ENCODE measurements at places on chromosomes 7 and 10. TPM values are rescaled to one million over a fixed set of nuclear protein-coding genes. Genes with fewer than 3 reads are reported as not detected.

DNA sequence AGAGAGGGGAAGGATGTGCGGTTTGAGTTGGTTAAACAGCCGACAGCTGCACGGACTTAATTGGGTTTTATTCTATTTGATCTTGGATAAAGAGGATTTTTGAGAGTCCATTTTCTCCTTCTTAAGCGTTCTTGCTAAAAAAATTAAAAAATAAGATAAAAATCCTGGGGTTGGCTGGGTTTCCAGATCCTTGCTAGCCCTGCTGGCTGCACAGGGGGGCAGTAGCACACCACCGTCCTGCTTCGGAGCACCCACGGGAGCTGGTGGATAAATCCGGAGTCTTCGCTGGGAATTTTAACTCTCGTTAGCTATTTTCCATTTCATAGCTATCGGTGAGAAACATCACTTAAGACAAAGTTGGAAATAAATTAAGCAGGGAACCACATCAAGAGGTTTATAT is 792.0 kb downstream of the TYW1 start:
- no peak overlapping the region for H3K27ac ChIP-seq
- H3K4me3 ChIP-seq = no peak overlapping the region
- DNase-seq = no peak
- no peaks in the 10 kb centered on the region for H3K4me1 ChIP-seq
- H3K36me3 ChIP-seq = no peaks in the 10 kb centered on the region

GRCh38 chr7:113071465-113071864 is 15.2 kb downstream of the GPR85 start:
- no peak overlapping the region for H3K4me3 ChIP-seq
- DNase-seq = no peak
- no peaks in the 10 kb centered on the region for H3K27me3 ChIP-seq
- no peaks in the 10 kb centered on the region for H3K4me1 ChIP-seq
- H3K27ac ChIP-seq = no peak overlapping the region
- no peaks in the 10 kb centered on the region for H3K36me3 ChIP-seq

DNA sequence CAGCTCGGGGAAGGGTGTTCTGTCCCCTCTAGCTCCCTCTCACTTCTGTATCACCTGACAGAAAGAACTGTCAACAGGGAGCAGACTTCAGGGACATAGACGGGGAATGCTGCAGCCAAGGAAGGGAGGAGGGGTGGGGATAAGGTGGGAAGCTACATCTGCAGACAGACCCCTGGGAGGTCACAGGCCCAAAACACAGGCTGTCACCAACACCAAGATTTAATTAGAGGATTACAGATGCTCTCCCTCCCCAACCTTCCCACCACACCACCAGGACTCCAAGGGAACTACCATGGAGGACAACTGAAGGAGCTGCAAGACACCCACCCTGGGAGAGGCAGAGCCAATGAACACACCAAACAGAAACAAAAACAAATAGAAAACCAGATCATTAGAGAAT is 425.2 kb upstream of the VSTM2A start:
- H3K4me3 ChIP-seq = no peak overlapping the region
- H3K27me3 ChIP-seq = no peaks in the 10 kb centered on the region
- H3K4me1 ChIP-seq = no peaks in the 10 kb centered on the region
- H3K36me3 ChIP-seq = no peaks in the 10 kb centered on the region
- DNase-seq = no peak

- no peak for DNase-seq
- no peaks in the 10 kb centered on the region for H3K27me3 ChIP-seq
- H3K4me3 ChIP-seq = no peak overlapping the region
- no peak overlapping the region for H3K27ac ChIP-seq
- H3K4me1 ChIP-seq = no peaks in the 10 kb centered on the region
These were observed 96.6 kb upstream of the PTN start for GRCh38 chr7:137439829-137440825.

DNA sequence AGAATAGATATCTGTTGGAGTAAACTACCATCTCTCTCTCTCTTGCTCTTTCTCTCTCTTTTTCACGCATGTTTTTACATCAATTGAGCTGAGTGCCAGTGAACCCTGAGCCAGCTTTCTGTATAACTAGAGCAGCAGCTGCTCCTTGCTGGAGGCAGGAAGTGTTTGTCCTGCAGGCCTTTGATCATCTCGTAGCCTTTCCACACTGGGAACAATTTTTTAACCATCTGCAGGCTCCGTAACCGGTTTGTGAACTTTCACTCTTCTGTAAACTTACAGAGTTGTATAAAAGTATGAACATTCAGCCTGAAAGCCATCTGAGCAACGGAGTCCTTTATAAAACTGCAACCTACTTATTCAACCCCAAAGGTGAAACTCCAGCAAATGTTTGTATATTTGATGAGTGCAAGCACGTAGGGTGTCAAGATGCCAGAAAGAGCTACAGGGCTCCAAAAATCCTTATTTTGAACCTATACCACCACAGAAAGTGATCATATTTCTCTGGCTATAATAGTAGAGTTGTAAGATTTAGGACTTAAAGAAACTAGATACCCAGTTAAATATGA is 162.8 kb upstream of the NFE2L3 start:
- no peak overlapping the region for H3K4me3 ChIP-seq
- peak overlapping the region; percentile 44 for H3K27ac ChIP-seq
- H3K4me1 ChIP-seq = peaks cover 15% of the 10 kb centered on the region
- H3K36me3 ChIP-seq = no peaks in the 10 kb centered on the region
- peak; percentile 32 for DNase-seq

DNA sequence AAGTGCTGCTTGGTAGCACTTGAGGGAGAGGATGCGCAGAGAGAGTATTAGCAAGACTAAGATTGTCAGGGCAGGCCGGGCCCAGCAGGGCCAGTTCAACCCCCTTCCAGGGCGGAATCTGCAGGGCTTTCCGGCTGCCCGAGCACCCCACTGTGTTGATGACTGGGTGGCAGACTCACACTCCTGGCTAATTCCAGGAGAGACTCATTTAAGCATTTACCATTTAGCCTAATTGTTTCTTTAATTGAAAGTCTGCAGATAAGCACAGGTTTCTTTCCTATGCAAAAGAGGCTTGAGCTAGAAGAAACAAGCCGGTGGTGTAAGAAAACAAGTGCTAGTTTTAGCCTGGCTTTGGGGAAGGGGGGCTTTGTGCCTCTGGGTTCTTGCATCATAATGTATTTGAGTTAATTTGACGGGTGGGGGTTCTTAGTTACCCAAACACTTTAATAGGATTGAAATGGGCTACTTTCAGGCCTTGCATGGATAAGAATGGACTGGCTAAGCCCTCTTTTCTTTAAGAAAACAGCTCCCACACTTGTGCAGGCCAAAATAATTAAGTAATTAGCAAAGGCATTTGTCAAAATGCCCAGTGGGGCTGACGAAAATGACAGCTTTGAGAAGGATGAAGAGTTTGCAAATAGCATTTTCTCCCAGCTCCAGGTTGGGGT is 201.3 kb downstream of the MYOF start:
- H3K27me3 ChIP-seq = no peaks in the 10 kb centered on the region
- H3K27ac ChIP-seq = no peak overlapping the region
- no peaks in the 10 kb centered on the region for H3K4me1 ChIP-seq
- no peaks in the 10 kb centered on the region for H3K36me3 ChIP-seq

DNA sequence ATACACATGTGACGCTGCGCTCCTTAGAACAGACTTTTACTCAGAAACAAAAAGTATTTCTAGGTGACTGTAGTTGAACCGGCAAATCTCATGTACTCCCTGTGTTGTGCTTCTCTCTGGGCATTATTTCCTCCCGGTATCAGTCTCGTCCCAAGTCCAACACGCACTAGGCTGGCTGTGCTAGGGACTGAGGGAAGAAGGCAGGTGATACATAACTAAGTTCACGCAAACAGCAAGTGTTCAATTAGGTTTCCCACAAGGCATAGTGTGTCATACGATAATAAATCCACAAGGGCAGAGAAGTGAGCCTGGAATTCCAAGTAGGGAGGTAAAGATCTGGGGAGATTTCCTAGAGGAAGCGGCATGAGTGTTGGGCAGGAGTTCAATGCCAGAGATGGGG is 20.4 kb downstream of the FAM53B start:
- H3K27ac ChIP-seq = no peak overlapping the region
- peaks cover 50% of the 10 kb centered on the region for H3K4me1 ChIP-seq
- no peak overlapping the region for H3K4me3 ChIP-seq
- H3K36me3 ChIP-seq = 0 out of 3 replicates have a peak, but pooled peaks cover 3% of the 10 kb centered on the region

SH2D4B gene
- not detected for total RNA-seq

CHCHD3 gene
- 113 TPM for total RNA-seq
